ENCODE measurements at places on chromosomes 3 and 15. TPM values are rescaled to one million over a fixed set of nuclear protein-coding genes. Genes with fewer than 3 reads are reported as not detected.

Gene CYP1A2
- total RNA-seq: not detected

Gene GPR27
- total RNA-seq: not detected

DNA sequence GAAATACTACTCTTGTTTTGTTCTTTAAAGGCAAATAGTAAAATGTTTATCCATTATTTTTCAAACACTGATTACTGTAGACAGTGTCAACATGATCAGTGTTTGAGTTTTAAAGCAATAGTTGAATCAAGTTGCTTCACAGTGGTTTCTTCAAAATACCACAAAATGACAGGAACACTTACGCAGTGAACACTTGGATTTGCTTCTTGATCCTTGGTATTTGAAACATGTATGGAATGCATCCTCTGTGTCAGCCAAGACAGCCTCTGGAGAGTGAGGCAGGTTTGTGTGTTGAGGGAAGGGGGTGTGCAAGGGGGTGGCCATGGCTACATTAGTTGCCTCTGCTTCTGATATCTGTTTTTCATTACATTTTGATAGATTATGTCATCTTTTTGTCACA is 413.0 kb downstream of the RBMS3 start:
- peak; percentile 89 for DNase-seq

DNA sequence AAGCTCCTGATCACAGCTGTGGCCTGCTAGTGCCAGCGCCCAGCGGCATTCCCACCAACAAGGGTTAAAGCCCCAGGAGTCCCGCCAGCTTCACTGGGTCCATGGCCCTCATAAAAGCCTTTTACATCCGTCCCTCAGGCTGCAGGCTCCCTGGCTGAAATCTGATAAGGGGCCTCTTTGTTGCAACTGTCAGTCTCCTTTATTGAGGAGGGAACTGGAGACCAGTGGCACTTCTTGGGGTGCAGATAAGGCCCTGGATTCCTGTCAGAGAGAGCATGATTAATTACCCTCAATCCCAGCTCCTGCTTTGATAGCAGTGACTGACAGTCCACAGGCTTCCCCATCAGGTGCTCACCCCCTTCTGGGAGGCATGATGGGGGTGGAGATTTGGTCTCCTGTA is 30.9 kb upstream of the CLK3 start:
- DNase-seq: no peak

Gene AMT
- 0.53 TPM for total RNA-seq

- DNase-seq: no peak
Observed at GRCh38 chr3:127753898-127754410, 68.4 kb downstream of the MGLL start.

All from pulmonary artery endothelial cell (primary cell).